Osteocyte (in vitro differentiated cells): ENCODE measurements at places on chromosomes 7 and 10. TPM values are rescaled to one million over a fixed set of nuclear protein-coding genes. Genes with fewer than 3 reads are reported as not detected.

- H3K36me3 ChIP-seq = no peaks in the 10 kb centered on the region
- DNase-seq = peak; percentile 77
- no peaks in the 10 kb centered on the region for H3K27me3 ChIP-seq
- H3K4me1 ChIP-seq = peaks cover 36% of the 10 kb centered on the region
- peak overlapping the region; percentile 98 for H3K27ac ChIP-seq
These were observed 1.3 kb upstream of the SAMD8 start for GRCh38 chr10:75110006-75110632.

GRCh38 chr10:130159192-130159794 is 23.1 kb downstream of the GLRX3 start:
- H3K27me3 ChIP-seq = no peaks in the 10 kb centered on the region
- H3K4me1 ChIP-seq = peaks cover 4% of the 10 kb centered on the region
- no peak overlapping the region for H3K27ac ChIP-seq
- H3K36me3 ChIP-seq = peaks cover 37% of the 10 kb centered on the region

DNA sequence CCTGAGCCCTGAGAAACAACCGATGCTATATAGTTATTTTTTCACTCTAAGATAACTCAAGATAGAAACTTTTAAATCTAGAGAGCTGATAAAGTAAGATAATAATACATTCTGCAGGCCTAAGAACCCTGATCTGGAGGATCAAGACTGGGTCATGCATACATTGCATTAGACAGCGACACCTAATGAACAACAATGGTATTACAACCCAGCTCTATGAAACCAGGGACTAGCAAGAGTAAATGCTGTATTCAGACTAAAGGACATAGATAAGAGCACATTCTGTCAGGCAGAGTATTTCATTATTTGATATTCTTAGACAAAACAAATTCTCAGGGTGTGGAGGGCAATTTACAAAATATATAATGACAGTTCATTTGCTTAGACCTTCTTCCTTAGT is 148.6 kb downstream of the GRK5 start:
- no peak overlapping the region for H3K27ac ChIP-seq
- DNase-seq = no peak
- no peak overlapping the region for H3K4me3 ChIP-seq
- peaks cover 23% of the 10 kb centered on the region for H3K36me3 ChIP-seq

DNA sequence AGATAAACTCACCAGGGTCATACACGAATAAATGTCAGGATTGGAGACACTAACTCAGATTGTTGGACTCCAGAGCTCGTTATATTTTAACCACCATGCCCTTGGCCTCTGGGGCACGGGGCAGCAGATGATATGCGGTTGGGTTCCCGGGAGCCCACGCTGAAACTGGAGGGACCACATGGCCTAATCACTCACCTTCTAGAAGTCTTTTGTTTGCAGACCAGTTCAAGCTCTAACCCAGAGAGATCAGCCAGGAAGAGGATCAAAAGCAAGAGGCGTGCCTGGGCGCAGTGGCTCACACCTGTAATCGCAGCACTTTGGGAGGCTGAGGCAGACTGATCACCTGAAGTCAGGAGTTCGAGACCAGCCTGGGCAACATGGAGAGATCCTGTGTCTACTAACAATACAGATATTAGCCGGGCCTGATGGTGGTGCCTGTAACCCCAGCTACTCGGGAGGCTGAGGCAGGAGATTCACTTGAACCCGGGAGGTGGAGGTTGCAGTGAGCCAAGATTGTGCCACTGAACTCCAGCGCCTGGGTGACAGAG is 42.6 kb upstream of the ECHDC3 start:
- H3K27ac ChIP-seq = no peak overlapping the region
- peaks cover 5% of the 10 kb centered on the region for H3K27me3 ChIP-seq
- H3K36me3 ChIP-seq = no peaks in the 10 kb centered on the region
- no peak for DNase-seq

GRCh38 chr7:90484706-90485105 is 15.3 kb downstream of the PTTG1IP2 start:
- H3K27me3 ChIP-seq = peaks cover 3% of the 10 kb centered on the region
- peaks cover 3% of the 10 kb centered on the region for H3K4me1 ChIP-seq
- DNase-seq = no peak
- H3K27ac ChIP-seq = no peak overlapping the region
- peaks cover 2% of the 10 kb centered on the region for H3K36me3 ChIP-seq
- H3K4me3 ChIP-seq = no peak overlapping the region

GRCh38 chr10:27713941-27714340 is 31.7 kb downstream of the MKX start:
- peak overlapping the region; percentile 67 for H3K27ac ChIP-seq
- no peak for DNase-seq
- H3K36me3 ChIP-seq = peaks cover 19% of the 10 kb centered on the region
- H3K4me3 ChIP-seq = peak overlapping the region; percentile 29
- H3K27me3 ChIP-seq = no peaks in the 10 kb centered on the region
- peaks cover 22% of the 10 kb centered on the region for H3K4me1 ChIP-seq

GRCh38 chr7:92747041-92747835 is 89.1 kb downstream of the CDK6 start:
- peak overlapping the region; percentile 29 for H3K27ac ChIP-seq
- peaks cover 64% of the 10 kb centered on the region for H3K4me1 ChIP-seq
- H3K36me3 ChIP-seq = peaks cover 19% of the 10 kb centered on the region

DNA sequence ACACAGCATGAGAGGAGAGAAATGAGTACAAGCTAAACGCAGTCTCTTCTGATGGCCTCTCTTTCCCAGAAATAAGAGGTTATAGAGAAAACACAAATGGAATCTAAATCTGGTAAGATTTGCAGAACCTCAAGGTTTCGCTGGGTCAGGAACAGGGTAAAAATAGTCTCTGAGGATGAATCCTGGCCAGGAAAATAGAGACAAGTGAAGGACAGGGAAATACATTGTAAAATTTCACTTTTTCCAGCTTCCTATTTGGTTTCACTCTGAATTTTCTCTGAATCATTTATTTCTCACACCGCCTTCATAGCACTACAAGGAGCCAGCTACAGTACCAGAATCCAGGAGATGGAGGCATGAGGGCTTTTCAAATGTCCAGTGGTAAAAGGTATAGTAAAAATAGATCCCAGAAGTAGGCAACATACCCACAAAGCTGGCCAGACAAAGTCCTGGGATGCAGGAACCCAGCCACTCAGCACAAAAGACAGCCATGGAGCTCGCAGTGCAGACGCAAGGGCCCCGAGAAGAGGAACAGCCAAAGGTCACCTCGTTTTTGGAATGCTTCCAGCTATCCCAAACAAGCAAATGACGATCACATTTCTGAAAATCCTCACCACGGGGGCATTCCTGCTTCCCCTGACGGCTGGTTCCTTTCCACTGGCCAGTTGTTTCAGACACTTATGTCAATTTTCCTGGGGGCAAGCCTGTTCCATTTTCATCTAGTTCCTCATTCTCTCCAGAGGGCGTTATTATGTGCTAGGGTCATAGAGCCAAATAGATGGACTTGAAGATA is 21.5 kb upstream of the IKZF1 start:
- H3K27me3 ChIP-seq = peaks cover 15% of the 10 kb centered on the region
- H3K36me3 ChIP-seq = no peaks in the 10 kb centered on the region
- DNase-seq = no peak
- H3K4me1 ChIP-seq = no peaks in the 10 kb centered on the region
- no peak overlapping the region for H3K27ac ChIP-seq
- no peak overlapping the region for H3K4me3 ChIP-seq

GRCh38 chr7:29893351-29893965 is 87.2 kb downstream of the WIPF3 start:
- H3K4me3 ChIP-seq = no peak overlapping the region
- H3K27ac ChIP-seq = no peak overlapping the region
- H3K36me3 ChIP-seq = no peaks in the 10 kb centered on the region
- no peaks in the 10 kb centered on the region for H3K4me1 ChIP-seq

DNA sequence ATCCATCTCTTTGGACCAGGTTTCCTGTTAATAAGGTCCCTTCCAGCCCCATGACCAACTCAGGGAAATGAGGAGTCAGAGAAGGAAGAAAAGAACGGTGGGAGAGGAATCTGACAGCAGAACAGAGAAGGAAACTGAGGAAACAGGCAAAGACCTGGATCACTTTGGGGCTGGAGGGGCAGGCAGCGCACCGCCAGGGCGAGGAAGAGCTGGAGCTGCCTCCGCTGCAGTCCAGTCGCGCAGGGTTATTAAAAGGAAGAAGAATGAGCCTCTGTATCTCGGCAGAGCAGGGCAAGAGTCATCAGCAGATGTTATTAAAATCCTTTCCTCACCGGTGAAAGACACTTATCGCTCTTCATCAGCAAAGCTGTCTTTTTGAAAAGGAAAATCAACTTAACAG is 37.7 kb upstream of the R3HCC1L start:
- DNase-seq = peak; percentile 68
- peaks cover 16% of the 10 kb centered on the region for H3K27me3 ChIP-seq

- DNase-seq = no peak
- no peak overlapping the region for H3K4me3 ChIP-seq
- H3K4me1 ChIP-seq = no peaks in the 10 kb centered on the region
- no peak overlapping the region for H3K27ac ChIP-seq
- H3K27me3 ChIP-seq = no peaks in the 10 kb centered on the region
These were observed 10.0 kb upstream of the SLC13A1 start for GRCh38 chr7:123209786-123210185.

DNA sequence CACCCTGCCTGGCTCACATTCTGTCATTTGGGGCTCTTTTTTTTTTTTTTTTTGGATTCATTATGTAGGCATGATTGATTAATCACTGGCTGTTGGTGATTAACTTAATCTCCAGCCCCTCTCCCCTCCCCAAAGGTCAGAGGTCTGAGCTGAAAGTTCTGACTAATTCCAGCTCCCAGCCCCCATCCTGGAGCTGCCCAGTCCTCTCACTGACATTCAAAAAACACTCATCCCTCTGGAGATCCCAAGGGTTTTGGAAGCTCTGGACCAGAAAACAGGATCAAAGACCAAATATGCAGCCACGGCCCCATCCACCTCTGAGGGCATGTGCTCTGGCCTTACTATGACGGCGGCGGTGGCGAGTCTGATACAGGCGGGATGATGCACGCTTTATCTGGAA is 53.8 kb downstream of the RBM17 start:
- no peak overlapping the region for H3K4me3 ChIP-seq
- H3K27ac ChIP-seq = no peak overlapping the region
- peaks cover 2% of the 10 kb centered on the region for H3K36me3 ChIP-seq
- no peak for DNase-seq

DNA sequence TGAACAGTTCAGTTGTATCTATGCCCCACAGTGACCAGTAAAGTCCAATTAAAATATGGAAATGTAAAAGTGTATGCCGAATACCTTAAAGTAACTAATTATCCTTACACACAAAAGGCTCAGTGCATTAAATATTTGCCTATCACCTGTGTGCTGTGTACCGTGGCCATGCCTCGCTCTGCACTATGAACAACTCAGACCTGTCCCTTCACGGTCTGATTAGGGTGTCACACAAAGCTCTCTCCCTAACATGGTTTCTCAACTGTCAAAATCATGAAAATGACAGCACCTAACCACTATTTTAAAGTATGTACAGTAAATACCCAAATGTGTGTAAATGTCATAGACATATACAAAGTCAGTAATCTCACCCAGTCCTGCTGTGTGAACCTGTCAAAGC is 43.1 kb downstream of the STK17A start:
- no peak overlapping the region for H3K27ac ChIP-seq
- peaks cover 10% of the 10 kb centered on the region for H3K4me1 ChIP-seq
- H3K27me3 ChIP-seq = no peaks in the 10 kb centered on the region
- DNase-seq = no peak
- no peak overlapping the region for H3K4me3 ChIP-seq
- H3K36me3 ChIP-seq = peaks cover 31% of the 10 kb centered on the region

GRCh38 chr10:110919349-110919931 is at the start of gene SHOC2:
SHOC2 (plus strand) TSS chr10:110919604; CDS start chr10:110964359, 44,755 bp downstream.
- peak within 1 kb of the TSS; percentile 100 for H3K27ac ChIP-seq
- H3K4me3 ChIP-seq = peak within 1 kb of the TSS; percentile 97
- H3K36me3 ChIP-seq = peaks cover 3% of the 10 kb centered on the region
- DNase-seq = peak; percentile 100
- peaks cover 60% of the 10 kb centered on the region for H3K4me1 ChIP-seq

DNA sequence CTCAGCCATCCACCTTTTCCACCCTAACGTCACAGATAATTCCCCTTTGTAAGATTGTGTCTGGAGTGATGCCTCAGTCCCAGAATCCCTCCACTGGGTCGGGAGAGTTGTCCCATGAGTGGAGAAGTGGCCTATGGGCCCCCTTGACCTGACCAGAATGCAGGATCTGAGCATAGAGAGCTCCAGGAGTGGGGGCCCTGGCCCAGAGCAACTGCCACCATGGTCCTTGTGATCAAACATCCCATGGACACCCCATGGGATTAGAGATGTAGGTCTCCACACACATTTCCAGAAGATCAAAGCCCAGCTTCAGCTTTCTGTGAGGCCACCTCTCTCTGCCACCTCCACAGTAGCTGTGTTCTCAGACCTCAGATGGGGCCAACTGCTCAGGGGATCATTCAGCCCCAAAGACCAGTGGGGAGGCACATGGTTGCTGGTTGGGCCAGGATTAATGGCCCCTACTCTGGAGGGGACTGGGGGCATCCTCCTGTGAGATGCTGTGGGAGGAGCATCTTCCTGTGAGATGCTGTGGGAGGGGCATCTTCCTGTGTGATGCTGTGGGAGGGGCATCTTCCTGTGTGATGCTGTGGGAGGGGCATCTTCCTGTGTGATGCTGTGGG is 28.5 kb upstream of the DPYSL4 start:
- H3K4me1 ChIP-seq = no peaks in the 10 kb centered on the region
- H3K27me3 ChIP-seq = no peaks in the 10 kb centered on the region
- H3K36me3 ChIP-seq = no peaks in the 10 kb centered on the region
- H3K27ac ChIP-seq = no peak overlapping the region

GRCh38 chr7:139886899-139887298 is 57.8 kb downstream of the TBXAS1 start:
- H3K4me1 ChIP-seq = no peaks in the 10 kb centered on the region
- no peak overlapping the region for H3K4me3 ChIP-seq
- peaks cover 19% of the 10 kb centered on the region for H3K27me3 ChIP-seq
- no peaks in the 10 kb centered on the region for H3K36me3 ChIP-seq
- H3K27ac ChIP-seq = no peak overlapping the region

DNA sequence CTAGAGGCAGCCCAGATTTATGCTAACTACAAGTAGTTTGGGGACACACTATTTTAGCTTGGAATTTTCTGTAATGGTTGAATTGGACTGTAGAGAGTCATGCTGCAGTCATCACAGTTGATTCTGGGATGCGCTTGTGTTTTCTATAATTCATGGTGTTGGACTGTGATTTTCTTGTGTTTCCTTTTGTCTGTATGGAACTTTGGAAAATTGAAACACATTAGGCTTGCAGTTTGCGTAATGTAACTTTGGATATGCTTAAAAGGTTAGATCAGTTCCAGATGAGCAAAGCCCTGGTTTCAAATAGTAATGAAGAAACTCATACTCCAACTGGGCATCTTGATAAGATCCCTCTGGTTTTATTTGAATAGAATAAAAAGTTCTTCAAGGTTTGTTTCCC is 502.2 kb downstream of the ARL4A start:
- H3K27me3 ChIP-seq = no peaks in the 10 kb centered on the region
- H3K4me3 ChIP-seq = no peak overlapping the region

- peaks cover 4% of the 10 kb centered on the region for H3K36me3 ChIP-seq
- DNase-seq = no peak
- H3K27me3 ChIP-seq = no peaks in the 10 kb centered on the region
- H3K4me1 ChIP-seq = peaks cover 34% of the 10 kb centered on the region
- peak overlapping the region; percentile 61 for H3K27ac ChIP-seq
These were observed 9.5 kb downstream of the ANKIB1 start for GRCh38 chr7:92255308-92255707.

- DNase-seq = no peak
- H3K27me3 ChIP-seq = peaks cover 12% of the 10 kb centered on the region
- H3K27ac ChIP-seq = no peak overlapping the region
- H3K36me3 ChIP-seq = no peaks in the 10 kb centered on the region
These were observed 31.0 kb downstream of the SLIT1 start for GRCh38 chr10:97154781-97155180.

AKR1C3 gene
- 0.89 TPM in 1 of 2 replicates, not detected in the other for total RNA-seq

ADAM22 gene
- total RNA-seq = 3.0 and 3.5 TPM in 2 replicates

TRIP6 gene
- total RNA-seq = 123 and 126 TPM in 2 replicates

EPO gene
- total RNA-seq = not detected in 2 replicates

ANXA11 gene
- 127 and 129 TPM in 2 replicates for total RNA-seq

ADIRF gene
- not detected in 2 replicates for total RNA-seq

MNX1 gene
- total RNA-seq = not detected in 2 replicates

PDE6C gene
- not detected in 2 replicates for total RNA-seq
